ENCODE measurements at places on chromosomes 7 and 10.
A peak's percentile ranks its signal among the peaks of the same experiment; 100 is the strongest.

- no peak for DNase-seq
Measured at GRCh38 chr7:21414795-21415393, 13.0 kb upstream of the SP4 start.

DNA sequence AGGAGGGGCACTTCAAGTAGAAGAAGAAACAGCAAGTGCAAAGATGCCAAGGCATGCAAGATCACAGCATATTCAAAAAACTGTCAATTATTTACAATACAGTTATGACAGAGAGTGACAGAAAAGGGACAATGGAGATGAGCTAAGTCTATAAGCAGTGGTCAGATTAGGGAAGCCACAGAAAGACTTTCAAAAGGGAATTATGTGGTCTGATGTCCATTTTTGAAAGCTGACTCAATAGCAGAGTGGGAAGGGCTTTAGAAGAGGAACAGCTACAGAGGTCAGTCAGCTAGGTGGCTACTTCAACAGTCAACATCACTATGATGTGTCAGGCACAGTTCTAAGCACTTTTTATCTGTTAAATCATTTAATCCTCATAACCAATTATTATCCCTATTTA, 45.2 kb upstream of the SPOCK2 start:
- no peak for DNase-seq

DNA sequence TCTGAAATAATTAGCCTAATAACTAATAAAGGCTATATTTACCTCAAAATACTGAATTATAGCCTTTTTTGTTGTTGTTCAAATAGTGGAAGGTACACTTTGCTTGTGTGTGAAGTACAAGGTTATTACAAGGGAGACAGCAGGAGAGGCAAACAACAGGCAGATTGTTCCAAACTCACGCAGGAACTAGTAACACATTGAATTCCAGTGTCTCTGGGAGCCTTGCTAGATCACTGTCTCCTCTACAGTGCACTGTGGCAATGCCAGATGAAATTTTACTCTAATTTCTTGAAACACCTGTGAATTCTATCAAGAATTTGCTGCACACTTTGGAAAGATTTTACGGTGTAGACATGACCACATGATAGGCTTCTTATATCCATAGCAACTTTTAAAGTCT, 112.6 kb downstream of the MDFIC start:
- no peak for DNase-seq

DNA sequence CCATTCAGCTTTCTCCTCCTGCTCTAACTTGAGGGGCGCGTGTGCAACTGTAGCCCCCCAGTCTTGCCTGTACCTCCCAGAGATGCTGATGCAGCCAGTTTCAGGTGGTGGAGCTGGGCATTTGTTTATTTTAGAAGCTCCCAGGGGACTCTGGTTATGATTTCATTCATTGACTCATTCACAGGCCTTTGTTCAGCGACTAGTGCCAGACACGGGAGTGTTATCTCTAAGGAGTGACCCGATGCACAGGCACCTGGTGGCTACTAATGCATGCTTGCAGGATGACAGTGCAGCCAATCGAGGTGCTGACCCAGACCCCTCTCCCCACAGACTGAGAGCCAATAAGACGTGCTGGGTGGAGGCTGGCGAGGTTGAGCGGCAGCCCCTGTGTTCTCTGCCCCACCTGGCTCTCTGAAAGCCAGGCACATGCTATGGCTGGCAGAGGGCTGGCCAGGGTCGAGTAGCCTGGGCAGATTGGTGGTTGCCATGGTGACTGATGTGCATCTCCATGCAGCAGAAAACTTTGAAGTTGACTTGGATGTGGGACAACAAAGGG, 19.7 kb upstream of the SLC18A2 start:
- DNase-seq: no peak

DNA sequence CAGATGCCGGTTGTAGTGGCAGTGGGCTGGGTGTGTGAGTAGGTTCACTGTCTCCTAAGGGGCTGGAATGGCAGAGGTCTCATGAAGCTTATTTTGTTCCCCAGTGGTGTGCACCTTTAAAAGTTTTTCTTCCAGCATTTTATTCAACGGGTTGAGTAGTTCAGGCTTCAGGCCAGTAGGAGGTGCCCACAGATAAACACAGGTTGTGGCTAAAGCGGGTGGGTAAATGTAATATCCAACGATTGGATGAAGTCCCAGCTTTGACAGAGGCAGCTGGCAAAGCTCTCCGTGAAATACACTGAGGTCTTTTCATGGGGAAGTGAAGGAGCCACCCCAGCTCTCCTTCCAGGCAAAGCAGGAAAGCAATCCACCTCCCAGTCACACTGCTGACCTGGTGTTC, 339.8 kb upstream of the LRRTM3 start:
- no peak for DNase-seq

- DNase-seq: no peak
Measured at GRCh38 chr7:116353647-116354046, 143.3 kb downstream of the TES start.

DNA sequence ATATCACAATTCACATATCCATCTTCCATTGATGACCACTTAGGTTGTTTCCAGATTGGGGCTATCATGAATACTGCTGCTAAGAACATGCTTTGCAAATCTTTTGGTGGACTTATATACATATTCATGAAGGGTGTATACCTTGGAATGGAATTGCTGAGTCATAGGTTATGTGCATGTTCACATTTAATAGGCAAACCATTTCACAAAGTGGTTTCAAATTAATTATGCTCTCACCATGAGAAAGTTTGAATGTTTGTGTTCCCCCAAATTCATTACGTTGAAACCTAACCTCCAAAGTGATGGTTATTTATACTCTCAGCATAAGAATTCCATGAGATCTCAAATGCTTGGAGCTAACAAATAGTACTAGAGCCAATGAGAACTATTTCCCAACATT, 86.4 kb downstream of the VPS41 start:
- DNase-seq: no peak

DNA sequence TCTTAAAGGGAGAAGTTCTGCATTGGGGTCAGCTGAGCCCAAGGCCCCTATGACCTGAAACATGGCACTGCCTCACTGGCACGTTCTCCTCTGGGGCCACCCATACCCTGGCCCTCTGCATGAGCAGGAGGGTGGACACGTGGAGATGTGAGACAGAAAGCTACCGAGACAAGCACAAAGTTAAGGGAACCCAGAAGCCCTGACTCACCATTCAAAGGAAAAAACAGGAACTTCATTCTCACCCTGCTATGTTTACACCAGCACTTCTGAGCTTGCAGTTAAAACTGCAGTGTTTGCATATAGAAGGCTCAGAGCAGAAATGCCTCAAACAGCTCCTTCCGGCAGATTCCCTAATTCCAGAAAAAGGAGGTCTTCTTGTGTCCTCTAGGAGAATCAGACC, 41.7 kb downstream of the DENND11 start:
- DNase-seq: no peak

- peak; percentile 10 for DNase-seq
Measured at GRCh38 chr10:29811751-29812427, 177.1 kb upstream of the SVIL start.

GRCh38 chr7:91050677-91051076, 213.6 kb upstream of the FZD1 start:
- no peak for DNase-seq

GRCh38 chr10:122875843-122876466, 3.4 kb downstream of the FAM24B start:
- DNase-seq: no peak

DNA sequence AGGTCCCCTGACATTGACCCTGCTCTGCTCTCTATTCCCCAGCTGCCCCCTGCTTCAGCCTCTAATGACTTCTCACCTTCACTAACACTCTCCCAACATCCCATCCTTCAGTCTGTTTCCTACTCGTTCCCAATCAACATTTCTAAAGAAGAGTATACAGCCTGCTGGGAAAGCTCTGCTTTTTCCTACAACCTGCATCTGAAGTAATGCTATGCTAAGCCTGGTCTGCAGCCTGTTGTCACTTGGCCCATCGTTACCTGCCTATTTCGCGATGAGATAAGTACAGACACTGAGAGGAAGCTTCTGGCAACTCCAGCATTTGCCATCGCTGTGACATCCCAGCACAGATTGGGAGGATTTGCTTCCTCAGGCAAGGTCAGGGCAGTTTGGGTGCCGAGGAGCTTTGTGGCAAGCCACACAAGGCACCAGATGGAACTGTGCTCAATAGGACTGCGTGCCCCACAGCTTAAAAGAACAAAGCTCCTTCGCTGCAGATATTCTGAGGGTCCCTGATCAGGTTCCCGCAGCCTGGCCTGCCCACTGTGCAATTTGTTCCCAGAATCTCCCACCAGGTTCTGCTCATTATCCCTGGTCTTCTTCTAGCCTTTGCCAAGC, 51.4 kb downstream of the PKD1L1 start:
- DNase-seq: no peak

DNA sequence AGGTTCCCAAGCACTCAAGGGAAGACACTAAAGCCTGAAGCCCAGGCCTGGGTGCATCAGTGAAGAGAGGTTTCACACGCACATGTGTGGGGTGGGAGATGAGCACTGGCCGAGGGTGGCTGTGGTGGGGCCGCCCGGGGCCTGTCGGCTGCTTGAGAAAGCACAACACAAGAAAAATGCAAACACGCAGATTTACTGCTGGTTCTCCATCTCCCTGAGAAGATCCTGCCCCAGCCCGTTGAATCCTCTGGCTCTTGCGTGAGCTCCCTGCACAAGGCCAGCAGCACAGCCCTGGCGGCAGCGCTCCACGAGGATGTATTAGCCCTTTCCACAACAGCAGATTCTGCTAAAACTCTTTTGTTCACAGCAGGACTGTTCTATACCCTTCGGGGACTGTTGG, 6.2 kb downstream of the ZNF511 start:
- no peak for DNase-seq

DNA sequence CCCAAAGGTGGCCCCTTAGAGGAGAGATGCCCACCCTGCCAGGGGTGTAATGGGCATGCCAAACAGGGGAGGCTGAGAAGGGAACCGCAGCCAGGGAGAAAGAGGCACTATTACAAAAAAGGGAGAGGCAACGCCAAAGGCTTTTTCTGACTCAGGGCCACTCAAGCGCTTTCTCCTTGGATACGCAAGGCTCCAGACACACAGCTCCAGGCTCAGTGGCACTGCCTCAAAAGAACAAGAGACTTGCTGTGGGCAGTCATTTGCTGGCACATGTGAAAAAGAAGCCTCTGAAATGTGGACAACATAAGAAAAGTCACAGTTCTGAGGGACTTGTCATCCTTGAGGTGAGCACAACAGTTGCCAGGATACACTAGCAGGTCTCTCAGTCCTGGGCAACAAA, 128.4 kb downstream of the DGKI start:
- DNase-seq: no peak

- DNase-seq: no peak
Measured at GRCh38 chr10:11005725-11006427, 11.8 kb upstream of the CELF2 start.

DNA sequence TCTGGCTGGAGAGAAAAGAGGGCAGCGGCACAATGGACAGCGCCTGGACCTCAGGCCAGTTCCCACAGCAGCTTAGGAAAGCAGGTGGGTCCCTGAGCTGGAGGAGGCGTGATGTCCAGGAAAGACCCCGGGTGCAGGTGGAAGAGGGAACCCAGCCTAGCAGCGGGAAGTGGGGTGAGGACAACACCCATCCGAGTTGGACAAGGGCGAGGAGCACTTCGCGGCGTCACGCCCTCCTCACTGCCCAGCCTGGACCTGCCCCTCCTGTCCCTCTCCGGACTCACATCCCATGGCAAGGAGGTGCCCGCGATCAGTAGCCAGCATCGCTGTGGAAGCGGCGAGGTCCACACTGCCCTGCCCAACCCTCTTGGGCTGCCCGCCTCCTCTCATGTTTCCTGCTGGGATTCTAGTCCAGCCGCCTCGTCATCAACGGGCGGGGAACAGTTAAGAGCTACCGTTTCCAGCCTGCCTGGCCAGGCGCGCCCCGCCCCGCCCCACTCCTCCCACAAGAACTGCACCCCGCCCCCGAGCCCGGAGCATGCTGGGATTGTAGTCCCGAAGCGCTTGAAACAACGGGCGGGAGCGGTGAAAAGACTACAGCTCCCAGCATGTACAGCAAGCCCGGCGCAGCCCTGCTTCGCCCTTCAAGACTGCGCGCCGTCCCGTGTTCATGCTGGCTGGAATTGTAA, 930.6 kb upstream of the ZNF722 start:
- DNase-seq: peak; percentile 1

DNA sequence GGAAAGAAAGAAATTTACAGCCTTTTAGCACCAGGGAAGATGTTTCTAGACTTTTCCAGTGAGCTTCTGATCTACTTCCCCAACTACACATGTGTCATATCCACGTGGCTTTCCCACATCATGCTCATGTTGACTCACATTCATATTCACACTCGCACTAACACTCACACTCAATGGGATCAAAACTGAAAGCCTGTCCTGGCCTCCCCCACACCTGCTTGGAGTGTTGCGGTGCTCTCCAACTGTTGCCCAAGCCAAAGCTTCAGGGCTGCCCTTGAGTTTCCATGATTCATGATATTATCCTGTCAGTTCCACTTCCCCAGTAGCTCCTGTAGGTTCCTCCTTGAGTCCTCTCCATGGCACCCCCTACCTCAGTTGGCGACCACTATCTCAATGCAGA, 444.4 kb downstream of the GATA3 start:
- DNase-seq: no peak

DNA sequence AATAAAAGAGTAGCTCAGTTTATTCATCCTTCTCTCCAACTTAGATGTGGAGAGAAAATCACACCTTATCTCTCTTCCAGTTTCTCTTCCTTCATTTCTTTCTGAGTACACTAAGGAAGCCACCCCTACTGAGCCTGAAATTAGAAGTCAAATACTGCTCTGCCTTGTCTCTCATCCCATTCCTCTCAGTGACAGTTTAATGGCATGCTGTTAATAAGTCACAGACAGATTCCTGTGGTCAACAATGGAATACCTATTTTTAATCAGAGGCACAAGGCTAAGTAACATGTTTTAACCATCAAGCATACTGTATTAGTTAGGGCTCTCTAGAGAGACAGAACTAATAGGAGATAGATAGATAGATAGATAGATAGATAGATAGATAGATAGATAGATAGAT, 253.2 kb downstream of the HTR7 start:
- DNase-seq: no peak

DNA sequence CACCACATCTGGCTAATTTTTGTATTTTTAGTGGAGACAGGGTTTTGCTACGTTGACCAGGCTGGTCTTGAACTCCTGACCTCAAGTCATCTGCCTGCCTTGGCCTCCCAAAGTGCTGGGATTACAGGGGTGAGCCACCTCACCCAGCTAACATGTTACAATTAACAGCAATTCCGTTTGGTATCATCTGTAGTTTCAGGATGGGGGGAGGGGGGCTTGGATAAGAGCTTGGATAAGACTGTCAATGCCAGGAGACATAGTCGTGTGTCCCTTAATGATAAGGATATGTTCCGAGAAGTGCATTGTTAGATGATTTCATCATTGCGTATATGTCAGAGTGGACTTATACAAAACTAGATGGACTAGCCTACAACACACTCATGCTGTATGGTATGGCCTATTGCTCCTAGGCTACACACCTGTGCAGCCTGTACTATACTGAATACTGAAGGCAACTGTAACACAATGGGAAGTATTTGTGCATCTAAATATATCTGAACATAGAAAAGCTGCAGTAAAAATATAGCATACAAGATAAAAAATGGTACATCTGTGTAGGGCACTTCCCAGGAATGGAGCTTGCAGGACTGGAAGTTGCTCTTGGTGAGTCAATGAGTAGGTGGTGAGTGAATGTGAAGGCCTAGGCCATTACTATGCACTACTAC, 103.9 kb upstream of the TNS3 start:
- no peak for DNase-seq

- peak; percentile 25 for DNase-seq
Measured at GRCh38 chr7:22351329-22351692, 5.6 kb downstream of the RAPGEF5 start.

GRCh38 chr10:77390481-77390891, 247.1 kb downstream of the KCNMA1 start:
- no peak for DNase-seq

Data from DMS 273 treated with DMSO at 0.1 percent for 48 hours (cell line).